ENCODE measurements at places on chromosomes 3 and 15.

DNA sequence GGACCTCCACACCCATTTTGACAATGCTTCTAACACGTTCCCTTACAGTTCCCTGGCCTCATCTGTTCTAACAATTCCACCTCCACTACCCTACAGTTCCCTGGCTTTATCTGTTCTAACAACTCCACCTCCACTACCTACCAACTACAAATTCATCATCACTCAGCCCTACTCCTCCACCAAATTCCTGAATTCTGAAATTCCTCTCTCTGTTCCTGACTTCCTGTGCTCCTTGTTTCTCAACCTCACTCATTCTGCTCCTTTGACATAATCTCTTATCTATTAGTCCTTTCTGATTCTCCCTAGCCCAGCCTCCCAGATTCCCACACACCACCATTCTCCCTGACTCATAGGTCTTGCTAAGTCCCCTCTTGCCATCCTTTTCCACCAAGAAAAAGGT is 22.5 kb downstream of the UPK1B start:
- DNase-seq = peak; percentile 48

DNA sequence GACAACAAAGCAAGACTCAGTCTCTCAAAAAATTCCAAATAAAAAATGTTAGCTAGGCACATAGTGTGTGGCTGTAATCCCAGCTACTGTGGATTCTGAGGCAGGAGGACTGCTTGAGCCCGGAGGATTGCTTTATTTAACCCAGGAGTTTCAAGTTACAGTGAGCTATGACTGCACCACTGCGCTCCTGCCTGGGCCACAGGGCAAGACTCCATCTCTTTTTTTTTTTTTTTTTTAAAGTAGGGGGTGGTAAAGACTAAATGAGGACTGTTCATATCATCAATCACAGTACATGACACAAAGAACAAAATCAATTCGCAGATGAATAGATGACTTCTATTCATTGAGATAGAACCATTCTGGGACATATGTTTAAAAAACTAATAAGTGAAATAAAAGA is 48.1 kb downstream of the ACAP2 start:
- DNase-seq = peak; percentile 6

DNA sequence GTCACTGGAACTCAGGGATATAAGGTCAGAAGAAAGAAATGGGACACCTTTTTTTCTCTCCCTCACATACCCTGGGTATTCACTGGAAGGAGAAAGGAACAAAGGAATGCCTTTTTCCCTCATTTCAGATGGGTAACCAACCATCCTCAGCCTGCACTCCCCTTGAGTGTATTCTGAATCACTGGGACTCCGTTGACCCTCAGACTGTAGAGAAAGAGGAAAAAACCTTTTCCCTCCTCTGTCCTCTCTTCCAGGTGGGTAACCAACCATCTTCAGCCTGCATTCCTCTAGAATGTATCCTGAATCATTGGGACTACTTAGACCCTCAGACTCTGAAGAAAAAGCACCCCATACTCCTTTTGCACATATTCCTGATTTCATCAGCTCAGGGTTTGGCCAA is 11.4 kb downstream of the PRR20G start:
- DNase-seq = no peak

- peak; percentile 36 for DNase-seq
Measured at GRCh38 chr15:57217778-57218598, 158.3 kb upstream of the CGNL1 start.

DNA sequence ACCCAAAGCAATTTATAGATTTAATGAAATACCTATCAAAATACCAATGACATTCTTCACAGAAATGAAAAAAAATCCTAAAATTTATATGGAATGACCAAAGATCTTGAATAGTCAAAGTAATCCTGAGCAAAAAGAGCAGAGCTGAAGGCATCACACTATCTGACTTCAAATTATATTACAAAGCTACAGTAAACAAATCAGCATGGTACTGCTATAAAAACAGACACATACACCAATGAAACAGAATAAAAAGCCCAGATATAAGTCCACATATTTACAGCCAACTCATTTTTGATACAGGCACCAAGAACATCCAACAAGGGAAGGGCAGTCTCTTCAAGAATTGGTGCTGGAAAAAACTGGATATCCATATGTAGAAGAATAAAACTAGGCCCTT is 54.9 kb upstream of the TMEM158 start:
- DNase-seq = no peak

DNA sequence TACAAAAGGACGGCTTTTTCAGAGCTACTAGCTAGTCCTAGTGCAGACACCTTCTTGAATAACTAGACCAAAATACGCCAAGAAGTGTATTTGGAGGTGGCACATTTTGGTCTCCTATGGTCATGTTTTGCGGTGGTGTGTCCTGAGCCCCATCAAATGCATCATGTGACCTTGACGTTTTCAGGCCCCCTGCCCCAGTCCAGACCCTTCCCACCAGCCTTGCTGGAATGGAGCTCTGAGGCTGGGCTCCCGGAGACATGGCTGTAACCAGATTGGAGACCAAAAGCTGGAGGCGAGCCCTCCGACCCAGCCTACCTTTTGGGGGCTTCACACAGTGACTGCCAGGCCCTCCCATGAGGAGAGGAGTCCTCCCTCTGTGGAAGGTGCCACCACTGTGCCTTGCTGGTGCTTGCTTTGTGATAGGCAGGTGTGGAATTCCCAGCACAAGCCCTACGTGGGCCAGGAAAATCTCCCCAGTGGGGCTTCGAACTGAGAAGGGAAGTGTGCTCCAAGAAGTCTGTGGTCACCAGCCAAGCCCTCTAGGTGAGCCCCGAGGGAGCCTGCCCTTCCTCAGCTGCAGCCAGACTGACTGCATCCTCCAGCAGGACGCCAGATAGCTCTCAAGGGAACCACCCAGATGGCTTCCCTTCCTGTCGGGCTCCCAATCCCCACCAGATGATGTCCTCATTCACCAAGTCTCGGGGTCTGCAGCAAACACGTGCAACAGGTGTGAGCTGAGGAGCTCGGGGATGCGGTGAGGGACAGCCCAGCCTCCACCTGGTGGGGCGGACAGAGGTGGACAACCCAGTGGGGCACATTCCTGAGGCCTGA is 126.2 kb downstream of the ASB7 start:
- DNase-seq = no peak

DNA sequence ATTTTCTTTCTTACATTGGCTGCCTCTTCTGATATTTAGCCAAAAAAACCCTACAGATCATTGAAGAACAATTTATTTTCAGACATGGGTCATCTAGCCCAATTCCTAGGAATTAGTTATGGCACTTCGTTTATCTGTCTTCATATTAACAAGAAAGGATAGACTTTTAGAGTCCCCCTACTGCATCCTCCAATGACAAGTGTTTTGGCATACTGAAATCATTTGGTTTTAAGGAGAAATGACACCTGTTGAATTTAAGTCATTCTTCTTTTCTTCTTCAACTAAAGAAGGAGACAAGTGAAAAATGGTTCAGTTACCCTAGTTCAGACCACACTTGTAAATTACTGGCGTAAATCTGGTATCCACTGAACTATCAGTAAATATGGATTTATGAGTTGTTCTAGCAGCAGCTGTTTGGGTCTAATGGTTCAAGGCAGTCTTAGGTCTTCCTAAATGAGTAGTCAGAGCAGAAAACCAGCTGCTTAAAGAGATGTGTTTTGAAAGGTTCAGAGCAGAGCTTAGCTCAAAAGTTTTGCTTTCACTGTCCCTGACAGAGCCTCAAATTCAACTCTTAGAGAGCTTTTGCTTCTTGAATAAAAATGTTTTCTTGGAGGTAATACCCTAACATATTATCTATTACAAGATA is 5.6 kb downstream of the VGLL3 start:
- no peak for DNase-seq

GRCh38 chr15:70016511-70016994 is 81.2 kb downstream of the TLE3 start:
- DNase-seq = no peak

- DNase-seq = no peak
Measured at GRCh38 chr3:169891886-169892285, 19.5 kb upstream of the SAMD7 start.

- peak; percentile 28 for DNase-seq
Measured at GRCh38 chr15:49155834-49156627, 632 bp upstream of the COPS2 start.

GRCh38 chr15:78047761-78048627 is 29.5 kb downstream of the TBC1D2B start:
- DNase-seq = peak; percentile 65

GRCh38 chr3:134803051-134803505 is 8.0 kb downstream of the EPHB1 start:
- DNase-seq = no peak

DNA sequence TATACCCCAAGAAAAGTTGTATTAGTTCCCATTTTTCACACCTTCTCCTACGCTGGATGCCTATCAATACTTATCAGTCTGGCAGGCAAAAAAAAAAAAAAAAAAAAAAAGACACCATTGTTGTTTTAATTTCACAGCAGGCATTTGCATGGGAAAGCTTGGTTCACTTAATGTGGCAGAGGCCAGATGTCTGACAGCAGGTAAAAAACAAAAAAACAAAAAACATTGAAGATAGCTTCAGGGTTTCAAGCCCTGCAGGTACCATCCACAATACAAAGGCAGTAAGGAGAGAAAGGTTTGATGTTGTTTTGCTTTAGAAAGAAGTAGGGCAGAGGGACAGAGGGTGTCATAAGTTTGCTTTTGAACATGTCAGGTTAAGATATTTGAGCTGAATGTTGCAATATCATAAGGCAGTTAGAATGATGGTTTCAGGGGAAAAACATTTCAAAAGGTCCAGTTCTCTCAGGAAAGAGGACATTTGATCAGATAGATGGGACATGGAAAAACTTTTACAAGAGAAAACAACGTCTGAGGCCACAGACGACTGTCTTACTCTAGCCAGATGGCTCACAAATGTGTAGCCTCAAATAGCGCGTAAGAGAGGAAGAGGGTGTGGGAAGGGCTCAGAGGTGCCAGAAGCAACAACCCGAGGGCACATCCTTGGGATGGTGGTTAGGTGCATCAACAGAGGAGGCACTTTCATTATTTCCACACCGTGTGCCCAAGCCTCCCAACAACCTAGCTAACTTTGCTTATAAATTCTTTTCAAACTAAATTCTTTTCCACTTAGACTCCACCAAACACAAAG is 25.7 kb downstream of the PCOLCE2 start:
- peak; percentile 64 for DNase-seq

GRCh38 chr3:26368312-26368711 is 254.3 kb upstream of the LRRC3B start:
- no peak for DNase-seq

DNA sequence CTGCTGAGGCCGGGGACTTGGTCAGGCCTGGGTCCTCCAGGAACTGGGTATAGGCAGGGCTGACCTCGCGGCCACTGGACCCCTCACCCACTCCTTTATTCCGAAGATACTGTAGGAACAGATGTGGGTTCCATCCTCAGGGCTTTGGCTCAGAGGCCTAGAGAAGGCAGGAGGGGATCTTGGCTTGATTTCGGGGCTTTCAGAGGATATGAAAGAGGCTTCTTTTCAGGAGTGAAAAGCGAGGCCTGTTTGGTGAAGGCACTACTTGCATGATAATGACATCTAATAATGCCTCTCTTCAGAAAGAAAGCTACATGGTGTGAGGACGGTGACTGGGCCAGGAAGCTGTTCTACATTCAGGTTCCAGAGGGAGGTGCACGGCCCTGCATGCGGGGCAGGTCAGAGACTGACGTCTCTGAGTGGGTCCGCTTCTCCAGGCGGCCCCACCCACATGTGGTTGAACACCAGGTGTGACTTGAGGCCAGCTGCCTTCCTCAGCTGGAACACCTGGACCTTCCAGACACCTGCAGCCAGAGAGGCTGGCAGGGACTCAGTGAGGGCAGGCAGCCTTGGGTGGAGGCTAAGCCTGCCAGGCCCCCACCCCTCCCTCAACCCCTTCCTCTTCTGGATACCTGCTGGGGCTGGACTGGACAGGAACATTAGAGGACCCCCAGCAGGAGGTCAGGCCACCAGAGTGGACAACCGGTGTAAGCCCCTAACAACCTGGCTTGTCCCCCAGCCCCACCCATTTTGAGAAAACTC is 31.1 kb upstream of the HHATL start:
- no peak for DNase-seq

DNA sequence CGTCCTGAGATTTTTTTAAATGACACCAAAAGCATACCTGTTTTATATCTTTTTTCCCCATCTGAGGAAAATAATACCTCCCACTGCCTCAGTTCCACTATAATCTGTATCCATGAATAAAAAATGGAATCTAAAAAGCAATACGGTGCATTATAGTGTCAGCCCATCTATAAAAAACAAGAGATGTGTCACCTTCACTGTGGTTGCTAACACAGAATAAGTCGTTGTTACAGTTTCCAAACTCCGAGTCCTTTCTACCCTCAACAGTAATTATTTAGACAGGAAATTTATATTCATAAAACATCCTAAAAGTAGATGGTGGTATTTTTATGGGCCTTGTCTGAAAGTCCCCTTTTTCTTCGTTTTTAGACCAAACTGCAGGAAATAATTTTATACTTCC is 19.4 kb downstream of the RFTN1 start:
- no peak for DNase-seq

- DNase-seq = peak; percentile 48
Measured at GRCh38 chr15:43329217-43329959, 985 bp downstream of the LCMT2 start.

- no peak for DNase-seq
Measured at GRCh38 chr3:13785853-13786436, 93.9 kb downstream of the WNT7A start.

GRCh38 chr15:60259469-60259868 is 138.3 kb downstream of the ANXA2 start:
- no peak for DNase-seq

DNA sequence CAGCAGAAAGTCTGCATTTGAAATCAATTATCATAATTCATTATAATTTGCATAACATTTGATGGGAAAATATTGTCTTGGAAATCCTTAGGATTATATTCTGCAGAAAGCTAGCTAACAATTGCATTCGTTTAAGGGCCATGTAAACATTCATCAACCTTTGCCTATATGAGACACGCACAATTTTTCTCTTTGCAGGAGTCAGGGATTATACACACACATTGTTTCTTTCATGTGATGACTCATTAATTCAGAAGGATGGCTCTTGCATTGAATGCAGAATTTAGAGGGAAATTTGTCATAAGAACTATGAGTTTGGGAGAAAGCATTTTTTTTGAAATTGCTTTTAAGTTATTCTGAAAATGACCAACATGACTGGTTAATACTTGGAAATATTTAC is 844.7 kb downstream of the DIPK2A start:
- peak; percentile 40 for DNase-seq

DNA sequence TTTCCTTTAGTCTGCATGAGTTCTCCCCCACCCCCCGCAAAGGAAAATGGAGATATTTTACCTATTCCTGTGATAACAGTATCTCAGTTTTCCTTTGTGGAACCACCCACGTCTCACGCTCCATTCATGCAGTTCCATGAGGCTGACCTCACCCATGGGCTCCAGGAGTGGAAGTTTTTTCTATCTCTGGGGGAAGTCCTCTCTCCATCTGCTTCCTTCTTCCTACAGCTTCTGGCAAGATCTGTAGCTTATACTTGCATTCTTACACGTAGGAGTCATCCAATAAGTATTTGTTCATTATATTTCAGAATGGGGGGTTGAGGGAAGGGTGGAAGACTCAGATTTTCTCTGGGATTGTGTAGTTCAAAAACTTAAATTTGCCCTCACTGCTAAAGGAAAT is 5.8 kb upstream of the GLCE start:
- DNase-seq = peak; percentile 87

- peak; percentile 3 for DNase-seq
Measured at GRCh38 chr3:162984746-162985145, 1488.1 kb downstream of the OTOL1 start.

All from fibroblast of skin of back (primary cell).